ENCODE measurements at places on chromosomes 6 and 20.

DNA sequence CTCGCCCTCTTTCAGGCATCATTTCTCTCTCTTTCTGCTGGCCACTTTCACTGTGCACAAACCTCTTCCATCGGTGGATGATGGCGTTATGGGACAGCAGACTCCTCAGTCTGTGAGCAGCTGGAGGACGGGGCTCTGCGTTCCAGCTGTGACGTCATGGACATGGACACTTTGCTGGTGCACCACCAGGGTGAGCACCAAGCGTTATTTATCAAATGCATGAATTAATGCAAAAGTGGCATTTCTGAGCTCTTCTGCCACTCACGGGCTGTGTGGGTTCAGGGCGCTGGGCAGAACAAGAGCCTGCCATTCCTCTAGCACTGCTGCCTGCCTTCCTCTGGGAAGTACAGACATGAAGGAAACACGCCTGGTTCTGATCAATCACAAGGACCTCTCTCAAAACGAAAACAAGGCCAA lies 82.9 kb upstream of the MPC1 start:
- DNase-seq: no peak

DNA sequence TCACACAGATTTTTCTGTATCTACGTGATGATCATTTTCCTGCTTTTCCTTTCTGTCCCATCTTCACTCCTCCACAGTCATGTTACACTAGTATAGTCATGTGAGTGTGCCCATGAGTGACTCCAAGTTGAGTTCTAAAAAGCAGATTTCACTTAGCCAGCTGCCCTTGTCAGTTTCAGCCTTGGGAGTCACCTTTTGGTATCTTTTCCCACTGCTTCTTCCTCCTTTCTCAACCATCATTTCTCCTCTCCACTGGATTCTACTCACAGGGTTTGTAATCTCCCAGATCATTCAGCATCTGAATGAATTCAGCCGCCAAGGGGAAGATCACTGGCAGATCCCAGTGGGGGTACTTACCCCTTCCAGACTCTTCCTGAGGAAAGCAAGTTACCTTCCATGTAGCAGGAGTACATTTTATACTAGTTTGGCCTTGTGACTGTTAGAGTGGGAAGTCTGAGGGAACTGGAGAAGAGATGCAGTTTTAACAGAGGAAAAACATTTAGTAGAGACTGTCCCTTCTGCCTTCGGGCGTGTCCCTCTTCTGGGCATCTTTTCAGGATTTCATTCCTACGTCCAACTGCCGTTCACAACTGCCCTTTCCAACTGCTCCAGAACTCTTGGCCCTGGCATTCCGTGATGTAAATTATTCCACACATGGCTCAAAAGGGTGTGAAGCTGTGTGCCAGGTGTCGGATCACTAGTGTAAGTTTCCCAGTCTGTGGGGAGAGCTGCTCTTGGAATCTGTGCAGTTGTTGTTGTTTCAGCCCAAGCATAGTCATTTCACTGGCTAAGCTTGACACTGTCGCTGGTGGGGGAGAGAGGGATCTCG lies 38.9 kb downstream of the BICRAL start:
- DNase-seq: no peak

DNA sequence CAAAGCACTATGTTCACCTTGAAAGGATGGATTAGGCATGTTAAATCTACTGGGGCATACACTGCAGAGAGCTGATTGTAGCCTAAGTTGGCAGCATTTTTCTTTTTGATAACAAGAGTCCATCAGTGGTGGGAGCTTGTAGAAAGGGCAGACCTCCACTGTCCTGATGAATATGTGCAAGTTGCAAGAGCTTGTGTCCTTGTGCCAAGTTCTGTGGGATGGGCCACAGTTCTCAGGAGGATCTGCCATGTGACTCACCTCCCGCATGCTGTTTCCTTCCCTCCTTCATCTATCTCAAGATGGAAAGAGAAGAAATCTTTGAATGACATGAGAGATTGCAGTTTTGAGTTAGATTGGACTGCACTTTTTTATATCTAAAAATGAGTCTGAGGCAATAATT lies 58.3 kb upstream of the GGTLC1 start:
- no peak for DNase-seq

GRCh38 chr6:85172705-85173104 lies 277.2 kb upstream of the NT5E start:
- no peak for DNase-seq

GRCh38 chr6:144248003-144248402 lies 37.1 kb upstream of the UTRN start:
- no peak for DNase-seq

DNA sequence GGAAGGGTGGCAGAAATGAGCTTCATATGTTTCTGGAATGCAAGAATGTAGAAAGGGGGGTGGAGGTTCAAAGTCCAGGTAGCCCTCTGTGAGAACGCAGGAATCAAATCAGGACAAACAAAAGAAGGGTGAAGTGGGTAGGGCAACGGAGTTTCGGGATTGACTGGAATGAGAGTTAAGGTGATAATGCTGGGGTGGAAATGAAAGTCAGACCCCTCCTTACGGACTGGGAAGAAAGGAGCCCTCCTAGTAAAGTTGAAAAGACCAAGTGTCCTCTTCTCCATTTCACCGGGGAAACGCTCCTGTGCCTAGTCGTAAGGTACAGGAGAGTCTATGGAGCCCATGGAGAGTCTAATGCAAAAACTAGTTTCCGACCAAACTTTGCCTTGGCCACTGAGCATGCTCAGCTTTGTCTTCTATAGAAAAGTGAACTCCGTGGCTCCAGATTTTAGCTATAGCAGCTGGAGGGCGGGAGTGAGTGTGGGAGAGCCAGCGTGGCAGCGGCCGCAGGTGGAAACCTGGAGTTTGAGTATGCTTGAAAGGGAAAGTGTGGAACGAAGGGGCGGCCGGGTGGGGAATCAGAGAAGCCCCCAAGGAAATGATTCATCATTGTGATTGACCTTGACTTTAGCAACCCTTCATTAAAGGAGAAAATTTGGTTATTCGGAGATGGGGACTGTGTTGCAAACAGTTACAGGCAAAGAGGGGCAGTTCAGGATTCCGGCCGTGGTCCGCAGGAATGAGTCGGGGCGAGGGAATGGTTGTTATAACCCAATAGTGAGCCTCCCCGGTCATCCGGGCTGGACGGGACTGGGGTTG lies 1.3 kb upstream of the LRRC1 start:
- DNase-seq: no peak

- no peak for DNase-seq
Measured at GRCh38 chr6:4346659-4347333, 211.4 kb upstream of the ECI2 start.

DNA sequence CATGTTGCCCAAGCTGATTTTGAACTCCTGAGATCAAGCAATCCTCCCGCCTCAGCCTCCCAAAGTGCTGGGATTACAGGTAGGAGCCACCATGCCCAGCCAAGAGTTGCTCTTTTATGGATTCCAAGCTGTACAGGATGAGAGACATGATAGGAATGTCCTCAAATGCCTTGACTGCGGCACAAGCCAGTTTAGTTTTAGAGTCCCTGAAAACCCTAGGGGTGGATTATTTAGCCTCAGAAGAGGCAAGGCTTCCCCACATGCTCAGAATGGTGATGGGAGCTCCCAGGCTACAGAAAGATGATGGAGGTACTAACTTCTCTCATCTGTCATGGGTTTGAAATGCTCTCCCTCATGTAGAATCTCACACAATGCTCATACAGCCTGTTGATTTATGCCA lies 280.5 kb upstream of the PRND start:
- DNase-seq: no peak

GRCh38 chr6:30363459-30363858 lies 18.5 kb downstream of the RPP21 start:
- no peak for DNase-seq

DNA sequence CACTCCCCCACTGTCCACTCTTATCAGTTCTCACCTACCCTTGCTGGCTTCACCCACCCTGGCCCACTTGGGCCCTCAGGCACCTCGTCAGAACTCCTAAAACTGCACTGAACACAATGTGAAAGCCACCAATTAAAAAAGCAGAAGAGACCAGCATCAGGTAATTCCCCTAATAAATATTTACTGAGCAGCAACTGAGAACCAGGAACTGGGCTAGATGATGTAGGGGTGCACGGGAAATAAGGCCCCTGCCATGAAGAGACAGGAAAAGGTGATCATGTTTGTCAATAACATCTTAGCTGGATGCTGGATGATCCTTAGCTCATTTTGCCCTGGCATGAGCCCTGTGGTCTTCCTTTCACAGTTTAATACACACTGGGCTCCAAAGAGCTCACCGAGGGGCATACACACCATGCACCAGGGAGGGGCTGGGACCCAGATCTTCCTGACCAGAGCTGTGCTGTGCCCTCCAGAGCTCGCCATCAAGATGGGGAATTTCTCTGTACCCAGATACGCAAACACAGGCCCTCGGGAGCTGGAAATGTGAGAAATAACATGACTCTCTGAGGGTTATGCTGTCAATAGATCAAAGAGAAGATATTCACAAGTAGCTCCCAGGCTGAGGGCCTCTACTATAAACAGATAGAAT lies 113.6 kb upstream of the SLC22A16 start:
- DNase-seq: no peak

All from effector CD8-positive, alpha-beta T cell (primary cell).